ENCODE measurements at places on chromosomes 7 and 10.

DNA sequence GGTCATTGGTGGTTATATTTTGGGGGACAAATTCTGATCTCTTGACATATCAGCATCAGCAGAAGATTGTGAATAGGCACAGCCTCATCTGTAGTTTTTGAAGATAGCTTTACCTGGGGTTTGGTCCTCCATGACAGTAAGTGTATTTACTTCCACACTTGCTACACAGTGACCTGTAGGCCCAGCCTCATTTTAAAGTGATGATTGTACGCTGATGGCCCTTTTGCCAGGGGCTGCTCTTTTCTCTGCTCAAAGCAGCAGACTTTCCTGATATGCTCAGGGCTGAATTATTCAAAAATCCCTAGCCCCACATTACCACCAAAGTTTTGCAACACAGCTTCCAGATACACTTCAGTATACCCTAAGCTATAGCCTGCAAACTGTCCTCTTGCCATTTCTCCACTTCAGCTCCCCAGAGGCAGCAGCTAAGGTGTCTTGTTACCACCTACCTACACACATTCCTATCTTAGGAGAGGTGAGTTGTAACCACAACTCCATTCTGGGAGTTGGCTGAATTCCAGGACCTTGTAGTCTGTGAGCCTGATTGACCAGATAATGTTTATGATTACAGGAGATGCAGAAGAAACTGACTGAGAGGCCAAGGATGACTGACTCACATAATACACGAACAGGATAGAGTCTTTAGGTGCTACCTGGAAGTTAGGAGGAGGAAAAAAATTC is 6.0 kb downstream of the ASB4 start:
- peaks cover 14% of the 10 kb centered on the region for H3K27me3 ChIP-seq
- no peak overlapping the region for H3K4me3 ChIP-seq
- no peaks in the 10 kb centered on the region for H3K36me3 ChIP-seq
- no peak overlapping the region for H3K27ac ChIP-seq
- H3K4me1 ChIP-seq = no peaks in the 10 kb centered on the region

DNA sequence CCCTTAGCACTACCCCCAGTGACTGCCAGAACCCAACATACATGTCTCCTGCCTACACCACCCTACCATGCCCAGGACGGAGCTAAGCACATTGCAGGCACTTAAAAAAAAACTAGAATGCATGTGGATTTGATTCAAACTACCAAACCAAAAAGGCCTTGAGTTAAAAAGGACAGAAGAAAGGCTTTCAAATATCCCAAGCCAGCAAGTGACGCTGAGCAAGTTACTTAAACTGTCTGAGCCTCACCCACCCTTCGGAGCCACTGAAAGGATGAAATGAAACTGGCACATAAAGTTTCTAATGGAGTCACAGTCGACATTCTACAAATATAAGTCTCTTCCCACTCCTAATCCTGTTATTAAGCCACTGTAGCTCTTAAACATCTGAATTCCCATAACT is 1.8 kb downstream of the CPXM2 start:
- no peak for DNase-seq
- H3K4me1 ChIP-seq = no peaks in the 10 kb centered on the region
- H3K4me3 ChIP-seq = no peak overlapping the region
- H3K27ac ChIP-seq = no peak overlapping the region
- H3K36me3 ChIP-seq = no peaks in the 10 kb centered on the region

- no peaks in the 10 kb centered on the region for H3K36me3 ChIP-seq
- no peaks in the 10 kb centered on the region for H3K4me1 ChIP-seq
- DNase-seq = no peak
- H3K4me3 ChIP-seq = no peak overlapping the region
- H3K27ac ChIP-seq = no peak overlapping the region
Observed at GRCh38 chr10:9451211-9451773, 1396.8 kb downstream of the GATA3 start.

GRCh38 chr7:66927348-66927948 is 6.4 kb downstream of the TMEM248 start:
- H3K27me3 ChIP-seq = no peaks in the 10 kb centered on the region
- DNase-seq = no peak
- H3K27ac ChIP-seq = peak overlapping the region; percentile 57
- H3K4me3 ChIP-seq = no peak overlapping the region
- peaks cover 17% of the 10 kb centered on the region for H3K36me3 ChIP-seq

DNA sequence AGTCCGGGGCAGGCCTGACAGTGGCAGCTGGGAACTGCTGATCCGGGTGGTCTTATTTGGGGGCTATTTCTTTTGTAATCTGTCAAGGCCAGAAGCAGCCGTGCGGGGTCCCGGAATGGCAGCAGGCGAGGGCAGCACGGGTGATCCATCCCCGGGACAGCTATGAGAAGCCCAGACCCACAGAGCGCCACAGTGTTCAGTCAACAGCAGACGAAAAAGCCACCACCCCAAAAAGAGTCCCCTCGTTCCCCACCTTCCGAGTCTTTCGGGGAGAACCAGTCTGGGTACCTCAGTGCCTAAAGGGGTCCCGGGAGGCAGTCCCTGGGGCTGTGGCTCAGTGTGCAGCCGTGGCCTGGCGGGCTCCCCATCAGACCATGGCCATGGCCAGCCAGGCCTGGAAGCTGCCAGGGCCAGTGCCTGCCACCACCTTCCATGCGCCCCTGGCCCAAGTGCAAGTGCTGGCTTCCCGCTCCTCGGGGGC is 125.1 kb upstream of the KCTD7 start:
- peaks cover 4% of the 10 kb centered on the region for H3K27me3 ChIP-seq
- H3K27ac ChIP-seq = no peak overlapping the region
- no peaks in the 10 kb centered on the region for H3K4me1 ChIP-seq
- no peak for DNase-seq
- H3K36me3 ChIP-seq = peaks cover 2% of the 10 kb centered on the region
- H3K4me3 ChIP-seq = no peak overlapping the region

- peaks cover 34% of the 10 kb centered on the region for H3K4me1 ChIP-seq
- DNase-seq = no peak
- peak overlapping the region; percentile 93 for H3K4me3 ChIP-seq
- peak overlapping the region; percentile 30 for H3K27ac ChIP-seq
Observed at GRCh38 chr10:6140141-6140841, 51.5 kb downstream of the RBM17 start.

GRCh38 chr10:69801094-69801433 is 642 bp upstream of the COL13A1 start:
- DNase-seq = no peak
- H3K27me3 ChIP-seq = peaks cover 79% of the 10 kb centered on the region
- H3K36me3 ChIP-seq = no peaks in the 10 kb centered on the region
- H3K4me3 ChIP-seq = peak overlapping the region; percentile 61

DNA sequence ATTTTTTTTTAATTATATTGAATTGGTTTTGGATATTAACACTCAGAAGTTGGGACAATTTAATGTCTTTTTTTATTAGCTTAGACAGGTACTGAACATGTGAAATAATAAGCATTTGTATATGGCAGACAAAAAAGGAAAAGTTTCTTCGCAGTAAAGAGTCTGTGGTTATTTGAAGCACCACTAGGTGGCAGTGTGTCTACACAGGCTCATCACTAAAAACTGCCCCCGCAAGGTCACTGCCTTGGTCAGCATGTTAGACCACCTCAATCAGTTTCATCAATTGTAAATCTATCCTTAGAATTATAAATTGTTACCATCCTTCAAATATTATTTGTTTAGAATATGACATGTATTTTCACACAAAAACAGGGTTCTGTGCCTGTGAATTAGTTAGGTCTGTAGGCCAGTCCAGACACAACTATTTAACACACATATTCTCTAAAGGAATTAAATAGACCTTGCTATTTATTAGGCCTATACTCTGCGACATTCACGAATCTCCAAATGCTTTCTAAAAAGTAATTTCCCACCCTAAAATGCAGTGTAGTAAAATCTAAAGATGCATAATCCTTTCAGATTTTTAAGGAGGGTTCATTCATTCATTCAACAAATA is 17.0 kb downstream of the PNLIPRP3 start:
- DNase-seq = no peak
- H3K4me3 ChIP-seq = no peak overlapping the region
- H3K27ac ChIP-seq = no peak overlapping the region

- peaks cover 22% of the 10 kb centered on the region for H3K27me3 ChIP-seq
- DNase-seq = no peak
- no peak overlapping the region for H3K27ac ChIP-seq
- no peaks in the 10 kb centered on the region for H3K36me3 ChIP-seq
- no peak overlapping the region for H3K4me3 ChIP-seq
Observed at GRCh38 chr7:12294701-12295100, 83.6 kb downstream of the TMEM106B start.

DNA sequence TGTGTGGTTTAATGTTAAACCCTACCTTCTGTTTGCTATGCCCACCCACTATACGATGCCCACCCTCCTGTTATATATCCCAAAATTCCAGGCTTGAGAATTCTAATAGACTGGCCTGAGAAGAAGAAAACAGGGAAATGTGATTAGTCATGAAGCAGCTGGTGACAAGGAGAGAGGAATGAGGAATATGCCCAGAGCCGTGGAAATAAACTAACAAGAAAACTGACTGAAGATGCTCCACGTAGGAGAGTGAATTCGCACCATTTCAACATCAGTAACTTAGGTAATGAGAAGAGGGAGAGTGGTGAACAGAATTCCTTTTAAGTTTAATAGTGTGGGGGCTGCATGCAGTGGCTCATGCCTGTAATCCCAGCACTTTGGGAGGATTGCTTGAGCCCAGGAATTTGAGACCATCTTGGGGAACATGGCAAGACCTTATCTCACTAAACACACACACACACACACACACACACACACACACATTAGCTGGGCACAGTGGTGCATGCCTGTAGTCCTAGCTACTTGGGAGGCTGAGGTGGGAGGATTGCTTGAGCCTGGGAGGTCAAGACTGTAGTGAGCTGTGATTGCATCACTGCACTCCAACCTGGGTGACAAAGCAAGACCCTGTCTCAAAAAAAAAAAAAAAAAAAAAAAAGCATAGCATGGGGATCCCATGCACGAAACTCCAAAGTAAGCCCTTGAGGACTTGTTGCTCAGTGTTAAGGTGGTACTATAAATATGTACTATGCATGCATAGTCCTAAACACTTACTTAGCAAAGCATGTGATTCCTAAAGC is 16.1 kb upstream of the SYPL1 start:
- H3K27me3 ChIP-seq = peaks cover 21% of the 10 kb centered on the region
- H3K27ac ChIP-seq = no peak overlapping the region
- DNase-seq = no peak
- H3K36me3 ChIP-seq = peaks cover 1% of the 10 kb centered on the region
- no peak overlapping the region for H3K4me3 ChIP-seq
- H3K4me1 ChIP-seq = no peaks in the 10 kb centered on the region

- no peak for DNase-seq
- H3K27ac ChIP-seq = no peak overlapping the region
- H3K4me1 ChIP-seq = no peaks in the 10 kb centered on the region
- peaks cover 8% of the 10 kb centered on the region for H3K27me3 ChIP-seq
Observed at GRCh38 chr7:20747001-20747400, 39.7 kb downstream of the SP8 start.

DNA sequence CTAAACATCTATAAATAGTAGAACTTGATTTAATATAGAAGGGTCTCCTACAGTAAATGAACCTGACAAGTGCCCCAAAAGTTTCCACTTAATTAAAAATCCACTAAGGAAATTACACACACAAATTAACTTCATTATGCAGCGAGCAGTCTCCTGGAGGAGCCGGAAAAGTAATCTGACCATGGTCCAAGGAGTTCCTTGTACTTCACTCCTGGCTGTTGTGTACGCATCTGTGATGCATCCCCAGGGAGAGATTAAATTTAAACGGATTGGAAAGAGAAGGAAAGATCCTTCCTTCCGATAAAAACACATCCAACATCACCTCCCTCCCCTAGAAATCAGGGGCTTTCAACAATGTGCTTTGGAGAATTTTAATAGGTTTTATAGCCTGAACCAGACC is 85.5 kb downstream of the PARD3 start:
- peaks cover 12% of the 10 kb centered on the region for H3K27me3 ChIP-seq
- H3K27ac ChIP-seq = no peak overlapping the region
- no peak overlapping the region for H3K4me3 ChIP-seq

- DNase-seq = no peak
- no peak overlapping the region for H3K4me3 ChIP-seq
- H3K4me1 ChIP-seq = peaks cover 7% of the 10 kb centered on the region
- peak overlapping the region; percentile 23 for H3K27ac ChIP-seq
Observed at GRCh38 chr7:158730383-158731346, 26.1 kb upstream of the NCAPG2 start.

GRCh38 chr7:42493436-42494198 is 256.6 kb upstream of the GLI3 start:
- no peaks in the 10 kb centered on the region for H3K36me3 ChIP-seq
- H3K4me3 ChIP-seq = no peak overlapping the region
- H3K27ac ChIP-seq = no peak overlapping the region
- H3K4me1 ChIP-seq = no peaks in the 10 kb centered on the region

DNA sequence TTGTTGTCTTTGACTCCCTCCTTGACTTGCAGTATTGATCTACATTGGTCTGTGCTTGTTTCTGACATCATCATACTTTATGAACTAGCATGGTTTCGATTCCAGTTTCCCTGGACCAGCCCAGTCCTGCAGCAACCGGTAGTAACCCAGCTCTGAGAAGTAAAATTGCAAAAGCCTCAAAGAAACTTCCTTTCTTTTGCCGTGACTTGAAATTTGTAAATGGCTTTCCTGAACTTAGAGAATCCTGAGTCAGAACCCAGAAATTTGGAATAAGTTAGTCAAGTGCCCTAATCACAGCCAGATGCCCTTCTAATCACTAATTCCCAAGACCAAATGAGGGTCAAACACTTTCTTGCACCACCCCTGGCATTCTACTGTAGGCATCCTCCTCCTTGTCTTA is 15.0 kb downstream of the TAS2R60 start:
- no peaks in the 10 kb centered on the region for H3K4me1 ChIP-seq
- no peak for DNase-seq
- no peaks in the 10 kb centered on the region for H3K36me3 ChIP-seq
- H3K4me3 ChIP-seq = no peak overlapping the region

DNA sequence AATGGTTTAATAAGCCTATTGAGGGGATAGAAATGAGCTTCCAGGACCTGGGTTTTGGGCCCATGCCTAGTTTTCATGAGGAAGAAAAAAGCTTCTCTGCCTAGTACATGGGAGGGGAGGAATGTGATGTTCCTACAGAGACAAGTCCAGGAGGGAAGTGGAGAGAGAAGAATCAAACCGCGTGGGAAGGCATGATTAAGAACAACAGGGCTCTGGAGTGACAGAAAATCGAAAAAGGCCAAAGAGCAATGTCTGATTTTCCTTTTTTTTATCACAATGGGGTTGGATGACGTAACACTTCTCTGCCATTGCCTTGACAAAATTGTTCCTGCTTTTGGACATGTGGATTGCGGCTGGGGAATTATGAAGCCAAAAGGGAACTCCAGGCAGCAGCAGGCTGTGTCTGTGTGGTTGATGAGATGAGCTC is 258.6 kb downstream of the CXCL12 start:
- H3K4me1 ChIP-seq = no peaks in the 10 kb centered on the region
- H3K27me3 ChIP-seq = peaks cover 20% of the 10 kb centered on the region
- H3K36me3 ChIP-seq = no peaks in the 10 kb centered on the region
- no peak overlapping the region for H3K4me3 ChIP-seq
- DNase-seq = no peak

Measured in central memory CD8-positive, alpha-beta T cell (primary cell).